GDM1 (cell line): ENCODE measurements at places on chromosomes 1 and 21.

GRCh38 chr1:172616195-172616594 lies 42.7 kb upstream of the FASLG start:
- DNase-seq, result no peak

DNA sequence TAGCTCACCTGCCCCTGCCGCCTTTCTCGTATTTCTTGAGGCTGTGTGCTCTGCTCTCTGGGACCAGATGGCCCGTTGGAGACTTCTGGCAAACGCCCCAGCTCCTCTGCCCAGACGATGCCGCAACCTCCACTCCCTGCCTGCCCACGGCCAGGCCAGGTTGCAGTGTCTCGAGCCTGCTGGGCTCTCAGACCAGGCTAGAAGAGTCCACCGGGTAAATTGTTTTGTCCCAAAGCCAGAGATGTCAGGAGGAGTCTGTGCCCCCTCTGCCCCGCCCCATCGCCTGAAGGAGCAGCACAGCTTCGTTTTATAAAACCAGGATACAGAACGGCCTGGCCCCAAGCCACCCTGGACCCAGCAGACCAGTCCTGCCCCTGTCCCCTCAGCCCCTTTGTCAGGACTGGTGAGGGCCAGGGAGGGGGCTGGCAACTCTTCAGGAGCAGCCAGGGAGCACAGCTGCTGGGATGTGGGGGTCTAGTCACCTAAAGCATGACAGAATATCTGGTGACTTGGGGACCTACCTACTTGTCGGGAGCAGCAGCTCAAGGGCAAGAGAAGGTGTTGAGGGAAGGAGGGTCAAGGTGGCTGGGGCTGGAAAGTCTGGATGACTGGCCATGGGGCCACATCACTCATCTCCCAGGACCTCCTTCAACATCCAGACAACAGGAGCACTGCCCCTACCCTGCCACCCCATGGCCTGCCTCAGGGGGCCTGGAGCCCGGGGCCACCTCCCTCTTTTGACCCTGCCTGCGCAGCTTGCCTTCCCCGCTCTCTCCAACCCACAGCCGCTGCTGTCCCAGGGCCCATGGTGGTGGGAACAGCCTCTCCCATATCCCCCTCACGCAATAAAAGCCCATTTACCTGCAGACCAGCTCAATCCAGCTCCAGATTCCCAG lies 33.9 kb upstream of the LBR start:
- DNase-seq, result no peak

- DNase-seq, result no peak
These were observed 249.8 kb upstream of the C1orf174 start for GRCh38 chr1:4149831-4150230.

GRCh38 chr1:76141929-76142328 lies 67.4 kb downstream of the ST6GALNAC3 start:
- no peak for DNase-seq

- no peak for DNase-seq
These were observed 12.2 kb downstream of the ADSS2 start for GRCh38 chr1:244439391-244440032.

GRCh38 chr1:156160743-156161171 lies 7.4 kb downstream of the SEMA4A start:
- no peak for DNase-seq

GRCh38 chr1:60488847-60489246 lies 415.3 kb upstream of the C1orf87 start:
- no peak for DNase-seq

- DNase-seq, result no peak
These were observed 27.8 kb upstream of the ZBTB21 start for GRCh38 chr21:42037943-42038342.

DNA sequence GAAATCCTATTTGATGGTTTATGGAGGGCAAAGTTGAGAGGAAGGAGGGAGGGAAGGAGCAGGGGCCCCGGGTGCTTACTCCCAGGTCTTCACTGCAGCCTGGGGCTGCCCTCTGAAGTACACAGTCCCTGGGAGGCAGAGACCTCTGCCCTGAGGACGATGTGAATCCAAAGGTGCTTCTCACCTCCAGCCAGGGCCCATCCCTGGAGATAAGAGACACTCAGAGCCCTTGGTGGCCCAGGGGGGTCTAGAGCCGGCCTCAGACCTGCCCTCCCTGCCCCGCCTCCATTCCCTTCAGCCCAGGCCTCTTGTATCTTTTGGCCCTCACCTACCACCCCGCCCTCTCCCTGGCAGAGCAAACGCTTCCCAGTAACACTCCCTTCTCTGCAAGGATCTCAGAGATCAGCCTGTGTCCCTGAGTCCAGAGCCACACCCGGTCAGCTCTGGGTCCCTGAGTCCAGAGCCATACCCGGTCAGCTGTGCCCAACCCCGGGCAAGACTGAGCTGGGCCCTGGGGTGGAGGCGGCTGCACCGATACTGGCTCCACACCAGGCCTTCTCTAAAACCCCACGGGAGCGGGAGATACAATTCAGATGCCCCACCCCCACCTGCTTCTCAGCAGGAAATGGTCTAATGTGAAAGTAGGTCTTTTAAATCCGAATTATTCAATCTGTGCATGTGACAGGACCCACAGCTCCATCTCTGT lies 3.6 kb upstream of the GNB1 start:
- no peak for DNase-seq

DNA sequence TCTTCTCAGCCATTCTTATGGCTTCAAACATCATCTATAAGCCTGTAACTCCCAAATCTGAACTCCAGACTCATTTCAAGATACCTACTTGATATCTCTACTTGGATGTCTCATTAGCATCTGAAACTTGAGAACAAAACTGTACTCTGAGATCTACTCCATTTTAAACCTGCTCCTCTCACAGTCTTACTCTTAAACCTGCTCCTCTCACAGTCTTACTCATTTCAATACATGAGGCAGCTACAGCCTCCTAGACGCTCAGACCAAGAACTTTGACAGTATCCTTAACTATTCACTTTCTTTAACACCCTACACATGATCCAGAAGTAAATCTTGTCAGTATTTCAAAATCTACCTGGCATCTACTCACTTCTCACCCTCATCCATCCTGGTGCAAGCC lies 54.3 kb downstream of the NBPF6 start:
- no peak for DNase-seq

GRCh38 chr1:59214248-59215208 lies 82.4 kb upstream of the FGGY start:
- no peak for DNase-seq

GRCh38 chr1:10733474-10734366 lies 62.7 kb downstream of the CASZ1 start:
- no peak for DNase-seq

GRCh38 chr1:181794332-181794731 lies 267.2 kb downstream of the ZNF648 start:
- DNase-seq, result no peak

DNA sequence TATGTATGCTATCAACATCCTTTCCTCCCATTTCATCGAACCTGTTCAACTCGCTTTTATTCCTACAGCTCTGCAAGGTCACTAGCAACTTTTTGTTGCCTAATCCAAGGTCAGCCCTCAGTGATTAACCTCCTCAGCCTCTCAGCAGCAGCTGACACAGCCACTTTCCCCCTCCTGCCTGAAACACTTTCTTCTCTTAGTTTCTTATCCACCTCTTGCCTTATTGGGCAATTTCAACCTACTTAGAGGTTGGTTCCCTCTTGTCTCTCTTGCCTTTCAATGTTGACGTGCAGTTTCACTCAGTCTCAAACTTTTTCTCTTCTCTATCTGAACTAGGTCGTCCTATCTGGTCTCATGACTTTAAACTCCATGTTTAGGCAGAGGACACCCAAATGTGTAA lies 156.3 kb downstream of the C1orf94 start:
- DNase-seq, result no peak

- DNase-seq, result no peak
These were observed 99.8 kb upstream of the LHX8 start for GRCh38 chr1:75034376-75034775.

DNA sequence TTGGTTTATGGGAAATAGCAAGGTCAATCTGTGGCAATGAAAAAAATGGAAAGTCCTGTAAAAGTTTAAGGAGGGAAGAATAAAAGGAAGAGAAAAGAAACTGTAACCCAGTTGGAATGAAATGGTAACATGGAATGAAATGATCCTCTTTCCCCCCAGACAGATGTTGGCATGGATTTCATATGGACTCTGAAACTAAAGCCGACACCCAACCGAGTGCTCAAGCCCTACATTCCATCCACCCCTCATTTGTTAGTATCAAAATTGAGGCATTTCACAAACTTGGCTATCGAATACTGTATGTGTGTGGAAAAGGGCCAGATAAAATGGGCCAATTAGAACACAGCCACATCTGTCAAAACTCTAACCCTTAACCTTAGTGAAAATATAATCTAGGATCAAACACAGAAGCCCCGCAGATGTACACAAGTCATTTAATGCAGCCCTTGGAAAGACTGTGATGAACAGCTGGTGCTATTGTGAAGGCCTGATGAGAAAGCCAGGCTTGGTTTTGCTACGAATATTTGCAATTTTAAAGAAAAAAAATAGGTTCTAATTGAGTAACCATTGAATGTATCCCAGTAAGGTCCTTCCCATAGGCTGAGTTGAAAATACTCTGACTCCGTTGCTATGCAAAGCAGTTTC lies 72.6 kb upstream of the RGL1 start:
- DNase-seq, result no peak

DNA sequence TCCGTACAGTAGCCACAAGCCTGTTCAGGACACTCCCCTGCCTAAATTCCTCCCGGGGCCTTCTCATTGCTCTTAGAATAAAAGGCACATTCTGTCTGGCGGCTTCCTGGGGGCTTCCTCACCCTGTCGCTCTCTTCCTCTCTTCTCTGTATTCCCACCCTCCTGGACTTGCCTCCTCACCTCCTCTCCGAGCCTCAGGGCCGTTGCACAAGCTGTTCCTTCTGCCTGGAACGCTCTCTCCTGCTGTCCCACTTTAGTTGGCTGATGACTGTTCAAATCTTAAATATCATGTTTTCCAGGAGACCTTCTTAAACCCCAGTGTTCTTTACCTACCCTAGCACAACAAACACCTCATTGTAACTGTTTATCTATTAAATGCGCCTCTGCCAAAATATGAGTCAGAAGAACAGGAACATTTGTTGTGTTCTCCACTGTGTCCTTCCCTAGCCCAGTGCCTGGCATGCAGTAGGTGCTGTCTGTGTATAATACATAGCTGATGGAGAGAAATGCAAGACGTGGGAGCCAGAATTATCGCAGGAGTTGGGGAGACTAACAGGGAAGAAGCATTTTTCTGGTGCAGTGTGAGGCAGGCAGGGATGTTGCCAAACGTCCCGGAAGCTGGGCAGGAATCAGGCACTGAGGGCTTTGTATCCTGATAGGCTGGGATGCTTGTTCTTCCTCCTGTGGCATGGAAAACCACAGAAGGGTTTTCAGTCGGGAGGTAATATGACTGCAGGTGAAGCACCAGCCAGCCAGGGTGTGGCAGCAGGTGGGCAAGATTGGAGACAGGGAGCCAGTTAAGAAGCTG lies 24.1 kb upstream of the THRAP3 start:
- no peak for DNase-seq

DNA sequence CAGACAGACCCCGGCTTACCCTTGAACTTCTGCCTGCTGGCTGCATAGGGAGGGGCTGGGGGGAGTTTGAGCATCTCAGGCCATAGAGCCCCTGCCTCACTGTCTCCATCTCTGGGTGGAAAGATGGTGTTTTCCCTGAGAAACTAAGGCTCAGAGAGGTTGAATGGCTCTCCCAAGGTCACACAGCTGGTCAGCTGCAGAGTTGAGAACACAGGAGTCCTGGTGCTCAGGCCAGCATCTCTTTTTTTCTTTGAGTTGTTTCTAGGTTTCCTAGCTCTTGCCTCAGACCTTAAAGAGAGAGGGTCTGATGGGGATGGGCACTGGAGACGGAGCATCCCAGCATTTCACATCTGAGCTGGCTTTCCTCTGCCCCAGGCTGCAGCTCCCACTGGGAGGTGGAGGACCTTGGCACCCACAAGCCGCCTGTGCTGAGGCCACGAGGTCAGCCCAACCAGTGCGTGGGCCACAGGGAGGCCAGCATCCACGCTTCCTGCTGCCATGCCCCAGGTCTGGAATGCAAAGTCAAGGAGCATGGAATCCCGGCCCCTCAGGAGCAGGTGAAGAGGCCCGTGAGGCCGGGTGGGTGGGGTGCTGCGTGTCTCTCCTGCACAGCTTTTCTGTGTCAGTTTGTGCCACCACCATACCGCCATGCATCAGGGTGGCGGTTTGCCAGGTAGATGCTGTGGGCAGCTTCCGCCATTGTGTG lies 21.8 kb downstream of the PCSK9 start:
- DNase-seq, result no peak

DNA sequence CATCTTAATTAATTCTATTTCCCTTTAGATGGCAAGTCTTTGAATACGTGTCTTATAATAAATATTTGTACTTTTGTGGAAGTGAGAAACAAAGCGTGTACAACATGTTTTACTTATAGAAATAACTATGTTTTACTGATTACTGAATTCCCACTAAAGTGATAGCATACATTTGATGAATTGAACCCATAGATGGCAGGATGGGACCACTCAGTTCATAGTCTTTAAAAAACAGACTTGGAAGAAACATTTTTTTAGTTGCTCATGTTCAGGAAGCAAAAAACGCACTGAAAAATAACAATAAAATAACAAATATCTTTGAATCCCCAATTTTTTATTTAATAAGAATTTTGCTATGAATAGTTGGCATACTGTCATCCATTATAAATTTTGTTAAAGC lies 507.1 kb upstream of the ZRANB2 start:
- DNase-seq, result no peak

- no peak for DNase-seq
These were observed 101.1 kb downstream of the MRPS6 start for GRCh38 chr21:34174470-34174869.

DNA sequence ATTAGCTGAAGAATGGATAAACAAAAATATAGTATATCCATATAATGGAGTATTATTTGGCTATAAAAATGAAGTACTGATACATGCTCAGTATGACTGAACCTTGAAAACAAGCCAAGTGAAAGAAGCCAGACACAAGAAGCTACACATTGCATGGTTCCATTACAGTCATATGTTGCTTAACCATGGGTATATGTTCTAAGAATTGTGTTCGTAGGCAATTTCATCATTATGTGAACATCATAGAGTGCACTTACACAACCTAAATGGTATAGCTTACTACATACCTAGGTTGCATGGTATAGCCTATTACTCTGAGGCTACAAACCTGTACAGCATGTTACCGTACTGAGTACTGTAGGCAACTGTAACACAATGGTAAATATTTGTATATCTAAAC lies 28.6 kb upstream of the FCAMR start:
- DNase-seq, result no peak
